ENCODE measurements at places on chromosomes 1 and 21.

DNA sequence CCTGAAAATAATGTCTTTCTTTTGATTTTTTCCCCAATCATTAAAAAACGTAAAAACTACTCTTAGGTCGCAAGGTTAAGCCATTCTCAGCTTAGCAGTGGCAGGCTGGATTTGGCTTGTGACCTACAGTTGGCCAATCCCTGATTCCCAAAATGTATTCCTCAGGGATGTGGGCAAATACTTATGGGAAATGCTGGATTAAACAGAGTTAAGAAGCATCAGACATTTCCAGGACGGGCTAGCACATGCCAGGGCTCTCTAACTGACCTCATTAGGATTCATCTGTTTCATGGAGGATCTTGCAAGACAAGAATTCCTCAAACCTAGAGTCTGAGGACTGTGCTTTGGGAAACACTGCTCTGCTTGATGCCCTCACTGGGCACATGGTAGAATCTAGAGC lies 982 bp upstream of the IL24 start:
- DNase-seq: no peak

GRCh38 chr1:79151006-79151796 lies 144.7 kb upstream of the ADGRL4 start:
- peak; percentile 13 for DNase-seq

GRCh38 chr1:21938732-21939538 lies 1.8 kb upstream of the HSPG2 start:
- DNase-seq: no peak

GRCh38 chr1:9293533-9294404 lies 1.1 kb downstream of the SPSB1 start:
- peak; percentile 49 for DNase-seq

GRCh38 chr1:19605967-19606366 lies 38.1 kb upstream of the NBL1 start:
- DNase-seq: no peak

DNA sequence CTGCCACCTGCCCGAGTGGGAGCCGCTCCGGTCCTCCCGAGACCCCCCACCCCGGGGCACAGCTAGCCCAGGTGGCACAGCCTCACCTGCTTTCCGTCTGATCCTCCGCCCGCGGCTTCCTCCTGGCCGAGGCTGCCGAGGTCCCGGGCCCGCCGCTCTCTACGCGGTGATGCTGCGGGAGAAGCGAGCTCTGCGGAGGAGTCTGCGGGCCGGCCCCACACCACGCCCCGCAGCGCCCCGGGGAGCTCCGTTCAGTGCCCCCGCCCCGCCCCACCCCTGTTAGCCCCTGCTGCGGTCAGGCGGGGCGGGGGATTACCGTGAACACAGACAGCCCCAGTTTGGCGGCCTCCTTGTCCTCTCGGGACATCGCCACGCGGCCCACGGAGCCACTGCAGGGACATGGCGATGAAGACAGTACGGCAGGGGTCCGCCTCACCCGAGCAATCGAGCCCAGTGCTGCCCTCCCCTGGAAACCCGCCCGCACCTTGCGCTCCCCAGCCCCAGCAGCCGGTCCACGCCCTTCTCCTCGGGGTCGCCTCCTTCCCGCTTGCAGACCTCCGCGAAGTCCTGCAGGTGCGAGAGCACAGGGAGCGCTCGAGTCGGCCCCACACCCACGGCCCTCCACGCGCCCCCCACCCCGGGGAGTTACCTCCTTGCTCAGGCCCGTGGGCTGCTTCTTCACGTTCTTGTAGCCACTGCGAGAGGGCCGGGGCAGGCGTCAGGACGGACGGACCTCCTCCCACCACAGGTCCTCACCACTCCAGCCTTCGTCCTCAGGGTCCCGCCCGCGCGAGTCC lies 933 bp downstream of the C1orf35 start:
- peak; percentile 26 for DNase-seq

DNA sequence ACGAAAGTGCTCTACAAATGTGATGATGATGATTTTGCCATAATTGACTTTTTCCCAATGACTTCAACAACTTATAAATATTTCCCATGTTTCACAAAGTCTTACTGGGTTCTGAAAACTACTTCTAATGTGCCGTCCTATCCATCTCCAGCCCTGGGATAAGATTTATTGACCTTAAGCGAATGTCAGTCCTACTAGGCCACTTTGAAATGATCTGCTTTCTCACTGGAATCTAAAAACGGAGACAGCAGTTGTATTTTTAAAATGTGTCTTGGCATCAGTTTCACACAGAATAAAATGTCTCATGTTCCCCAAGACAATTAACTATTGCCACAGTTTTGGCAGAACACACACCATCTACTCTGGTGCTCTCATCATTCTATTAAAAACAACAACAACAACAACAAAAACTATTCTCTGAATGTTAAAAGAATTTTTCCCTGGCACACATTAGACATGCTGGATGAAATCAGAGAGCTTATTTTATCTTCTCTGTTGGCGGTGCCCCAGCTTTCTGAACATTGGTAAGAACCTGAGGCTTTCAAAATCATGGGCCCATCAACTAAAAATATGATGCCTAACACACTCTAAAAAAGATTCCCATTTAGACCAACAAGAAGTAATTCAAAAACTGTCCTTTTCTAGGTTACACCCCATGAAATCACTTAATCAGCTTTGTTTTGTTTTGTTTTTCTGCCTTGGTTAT lies 23.1 kb upstream of the DNASE2B start:
- peak; percentile 37 for DNase-seq

- DNase-seq: no peak
Observed at GRCh38 chr1:11533790-11534787, 55.1 kb downstream of the DISP3 start.

DNA sequence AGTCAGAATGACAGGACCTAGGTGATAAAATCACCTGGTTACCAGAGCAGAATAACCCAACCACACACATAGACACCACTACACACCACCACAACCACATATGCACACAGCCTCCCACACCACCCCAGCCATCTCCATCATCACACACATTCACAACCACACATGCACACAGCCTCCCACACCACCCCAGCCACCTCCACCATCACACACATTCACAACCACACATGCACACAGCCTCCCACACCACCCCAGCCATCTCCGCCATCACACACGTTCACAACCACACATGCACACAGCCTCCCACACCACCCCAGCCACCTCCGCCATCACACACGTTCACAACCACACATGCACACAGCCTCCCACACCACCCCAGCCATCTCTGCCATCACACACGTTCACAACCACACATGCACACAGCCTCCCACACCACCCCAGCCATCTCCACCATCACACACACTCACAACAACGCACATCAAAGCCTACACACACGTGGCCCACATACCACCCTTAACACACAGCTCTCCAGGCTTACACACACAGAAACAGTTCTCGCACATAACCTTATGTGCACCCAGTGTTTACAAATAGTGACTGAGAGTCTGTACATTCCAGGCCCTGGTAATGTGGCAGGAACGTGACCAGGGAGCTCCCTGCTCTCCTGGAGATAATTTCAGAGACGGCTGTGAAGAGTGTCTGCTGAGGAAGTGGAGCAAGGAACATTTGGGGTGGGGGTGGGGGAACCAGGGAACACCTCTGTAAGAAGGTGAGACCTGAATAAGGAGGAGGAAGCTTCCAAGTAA lies 3.3 kb upstream of the GJB3 start:
- no peak for DNase-seq

DNA sequence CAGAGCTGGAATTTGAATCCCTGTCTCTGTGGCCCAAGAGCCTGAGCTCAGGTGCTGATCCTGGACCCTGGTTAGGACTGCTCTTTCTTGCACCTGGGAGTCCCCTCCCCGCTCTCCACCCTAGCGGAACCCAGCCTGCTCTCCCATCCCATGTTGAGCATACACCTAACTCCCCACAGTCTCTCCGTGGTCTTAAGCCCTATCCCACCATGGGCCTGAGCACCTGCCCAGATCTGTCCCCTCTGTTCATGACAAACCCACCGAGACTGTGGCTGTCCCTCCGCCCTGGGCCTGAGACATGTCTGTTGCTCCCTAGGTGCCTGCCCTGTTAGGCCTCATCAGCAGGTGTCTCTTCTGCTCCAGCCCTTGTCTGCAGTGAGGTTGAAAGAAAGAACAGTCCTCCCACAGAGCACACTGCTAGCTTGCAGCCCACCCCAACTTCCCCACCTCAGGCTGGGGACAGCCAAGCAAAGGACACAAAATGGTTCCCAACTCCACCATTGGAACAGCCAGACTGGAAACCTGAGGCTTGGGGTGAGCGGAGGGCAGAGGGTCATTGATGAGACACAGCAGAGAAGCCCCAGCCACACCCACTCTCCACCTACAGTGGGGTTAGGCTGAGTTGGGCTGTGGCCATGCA lies 118.5 kb downstream of the MATN1 start:
- DNase-seq: no peak

DNA sequence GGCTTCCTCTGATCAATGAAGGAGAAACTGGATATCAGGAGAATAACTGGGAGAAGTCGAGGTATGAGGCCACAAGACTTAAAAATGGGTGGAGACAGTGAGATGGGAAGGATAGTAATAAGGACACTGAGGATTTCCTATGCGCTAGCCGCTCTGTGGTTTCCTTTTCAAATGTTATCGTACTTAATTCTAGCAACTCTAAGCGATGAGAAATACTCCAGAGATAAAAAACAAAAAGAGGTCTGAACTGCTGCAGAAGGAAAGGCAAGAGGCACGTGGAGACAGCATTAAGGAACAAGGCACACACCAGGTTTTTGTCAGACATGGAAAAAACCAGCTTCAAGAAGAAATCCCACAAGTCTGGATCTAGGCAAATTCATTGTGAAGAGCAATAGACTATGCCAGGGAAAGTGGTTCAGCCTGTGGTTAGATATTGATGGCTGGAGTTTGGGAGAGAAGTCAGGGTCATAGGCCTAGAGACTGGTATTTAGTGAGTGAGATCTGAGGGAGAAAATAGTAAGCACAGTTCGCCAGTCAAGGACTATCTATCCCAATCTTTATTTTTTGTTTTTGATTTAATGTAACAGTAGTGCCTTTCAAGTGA lies 5.3 kb downstream of the CLCA2 start:
- DNase-seq: peak; percentile 31

DNA sequence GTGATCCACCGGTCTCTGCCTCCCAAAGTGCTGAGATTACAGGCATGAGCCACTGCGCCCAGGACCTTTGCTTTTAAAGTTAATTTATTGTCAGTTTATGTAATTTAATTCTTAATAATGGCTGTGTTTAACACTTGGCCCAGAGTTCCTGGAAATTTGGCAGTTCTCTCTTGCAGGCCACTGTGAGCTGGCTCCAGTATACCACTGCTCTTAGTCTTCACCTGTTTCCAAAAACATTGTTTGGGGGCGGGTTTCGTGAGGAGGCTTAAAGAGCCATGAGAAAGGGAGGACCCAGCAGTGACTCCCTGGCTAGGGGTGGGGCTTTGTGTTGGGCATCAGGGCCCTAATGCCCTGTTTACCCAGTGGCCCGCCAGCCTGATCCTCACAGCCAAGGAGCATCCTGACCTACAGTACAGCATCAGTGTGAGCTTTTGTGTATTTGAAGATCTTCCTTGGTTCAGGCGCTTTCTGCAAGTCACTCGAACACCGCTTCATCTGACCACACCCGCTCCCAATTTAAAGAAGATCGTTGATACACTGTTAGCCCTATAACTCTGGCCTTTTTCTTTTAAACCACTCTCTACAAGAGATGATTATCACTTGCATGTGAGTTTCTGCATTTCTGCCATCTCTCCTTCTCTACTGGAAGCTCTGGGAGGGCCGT lies 12.0 kb upstream of the BGLAP start:
- no peak for DNase-seq

DNA sequence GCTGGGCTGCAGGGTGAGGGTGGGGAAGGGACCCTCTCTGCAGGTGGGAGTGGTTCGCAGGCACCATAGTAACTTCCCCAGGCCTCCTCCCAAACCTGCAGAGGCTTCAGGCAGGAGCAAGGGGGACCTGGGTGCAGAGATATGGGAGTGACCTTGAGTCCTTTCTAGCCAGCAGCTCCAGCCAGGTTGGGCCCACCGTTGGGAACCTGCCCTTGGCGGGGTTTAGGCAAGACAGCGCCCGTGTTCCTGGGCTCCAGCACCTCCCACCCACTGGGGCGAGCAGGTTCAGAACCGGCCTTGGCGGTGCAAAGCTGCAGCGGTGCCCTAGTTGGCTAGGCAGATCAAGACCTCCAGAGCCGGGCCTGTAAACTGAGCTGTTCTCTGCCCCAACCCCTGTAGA lies 2.2 kb upstream of the PRDM16 start:
- no peak for DNase-seq

DNA sequence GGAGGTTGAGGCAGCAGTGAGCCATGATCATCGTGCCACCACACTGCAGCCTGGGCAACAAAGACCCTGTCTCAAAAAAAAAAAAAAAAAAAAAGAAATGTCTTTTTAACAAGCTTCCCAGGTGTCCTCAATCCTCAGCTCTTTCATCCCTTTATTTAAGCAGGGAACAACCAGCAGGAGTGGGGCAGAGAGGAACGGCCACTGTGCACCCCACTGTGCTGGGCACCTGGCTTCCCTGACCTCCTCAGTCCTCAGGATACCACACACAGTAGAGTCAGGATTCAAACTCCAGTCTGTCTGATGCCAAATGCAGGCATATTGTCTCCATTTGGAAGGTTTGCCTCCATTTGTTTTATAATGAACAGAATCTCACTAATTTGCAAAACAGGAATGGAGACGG lies 19.8 kb upstream of the PTAFR start:
- no peak for DNase-seq

- DNase-seq: peak; percentile 29
Observed at GRCh38 chr21:41611966-41612606, 104.1 kb upstream of the TMPRSS2 start.

DNA sequence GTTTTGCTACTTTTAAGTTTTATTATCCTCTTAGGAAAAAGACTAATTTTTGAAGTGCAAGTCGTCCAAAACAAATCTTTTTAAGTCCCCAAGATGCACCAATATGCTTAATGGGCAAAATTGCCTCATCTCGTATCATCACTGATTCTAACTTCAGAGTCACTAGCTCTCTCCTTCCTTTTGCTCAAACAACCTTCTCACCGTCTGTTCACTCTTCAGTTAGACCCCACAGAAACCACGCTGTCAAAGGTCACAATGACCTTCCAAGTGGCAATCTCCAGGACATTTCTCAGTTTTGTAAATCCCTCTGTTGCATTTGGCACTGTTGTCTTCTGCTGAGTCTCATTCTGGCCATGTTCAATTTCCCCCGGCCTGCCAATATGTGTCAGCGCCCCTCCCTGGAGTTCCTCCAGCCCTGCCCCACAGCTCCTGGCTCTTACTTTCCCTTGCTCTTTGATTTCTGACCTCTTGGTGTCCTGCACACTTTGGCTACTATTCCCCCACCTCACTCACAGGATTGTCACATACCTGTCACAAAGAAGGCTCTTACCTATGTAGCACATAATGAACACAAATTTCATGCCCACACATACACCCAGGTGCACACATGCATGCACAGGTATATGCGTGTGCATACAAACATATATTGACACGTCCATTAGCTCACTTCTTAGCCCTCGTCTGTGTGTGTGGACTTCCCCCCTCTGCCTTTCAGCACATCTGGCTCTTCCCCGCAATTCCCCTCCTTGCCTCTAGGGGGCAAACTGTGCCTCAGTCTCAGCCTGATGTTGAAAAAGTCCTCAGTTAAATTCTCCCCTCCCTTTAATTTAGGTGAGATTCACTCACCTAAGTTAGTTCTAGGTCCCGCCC lies 354.0 kb upstream of the DUSP10 start:
- peak; percentile 21 for DNase-seq
